A549 (cell line): ENCODE measurements at places on chromosomes 3 and 15. TPM values are rescaled to one million over a fixed set of nuclear protein-coding genes. Genes with fewer than 3 reads are reported as not detected.
A peak's percentile ranks its signal among the peaks of the same experiment; 100 is the strongest.

EFHB gene
- polyA plus RNA-seq: 2.1 to 2.8 TPM (median 2.7 TPM) in 3 replicates

DNA sequence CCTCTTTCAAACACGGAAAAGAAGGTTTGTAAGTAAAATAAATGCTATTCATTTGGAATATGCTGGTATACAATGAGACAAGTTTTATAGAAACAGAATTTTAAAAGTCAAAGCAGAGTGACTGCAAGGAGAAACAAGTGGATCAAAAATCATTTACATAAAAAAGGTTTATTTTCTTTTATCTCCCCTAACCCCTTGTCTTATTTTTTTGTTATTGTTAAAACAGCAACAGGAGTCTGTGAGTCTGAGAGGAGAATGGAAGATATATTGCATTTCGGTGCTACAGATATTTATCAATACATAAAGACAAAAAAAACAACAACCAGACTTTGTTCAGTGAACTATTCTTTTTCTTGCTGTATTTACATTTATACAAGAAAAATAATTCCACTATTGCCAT is 1116.4 kb downstream of the OTOL1 start:
- DNase-seq: no peak

GRCh38 chr3:129888771-129889170 is 4.7 kb downstream of the TMCC1 start:
- DNase-seq: no peak

- DNase-seq: peak; percentile 25
Measured at GRCh38 chr3:88149101-88149508, 654 bp upstream of the C3orf38 start.

GRCh38 chr3:196684548-196685407 is 27.3 kb downstream of the CEP19 start:
- DNase-seq: peak; percentile 39

DNA sequence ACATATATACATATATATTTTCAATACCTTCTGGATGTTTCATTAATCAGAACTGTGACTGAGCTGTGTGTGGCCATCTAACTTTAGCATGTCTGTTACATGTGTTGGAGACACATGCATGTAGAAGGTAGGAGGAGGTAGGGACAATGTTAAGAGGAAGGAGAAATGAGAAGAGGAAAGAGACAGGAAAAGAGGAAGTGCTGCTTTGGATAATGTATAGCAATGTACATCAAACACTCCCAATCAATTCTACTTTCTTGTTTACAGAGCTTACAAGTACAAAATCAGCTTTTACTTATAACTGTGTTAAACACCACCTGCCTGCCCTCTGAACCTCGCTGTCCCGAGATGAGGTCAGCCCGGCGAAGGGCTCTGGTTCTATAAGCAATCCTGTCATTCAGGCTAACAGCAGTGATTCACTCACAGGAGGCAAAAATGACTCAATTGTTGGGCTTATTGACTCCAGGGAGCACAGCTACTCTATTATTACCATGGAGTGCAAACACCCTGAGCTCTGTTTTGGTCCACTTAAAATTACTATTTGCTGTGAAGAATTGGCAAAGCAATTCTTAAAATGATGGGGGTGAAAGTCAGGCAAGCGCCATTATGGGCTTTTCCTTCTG is 188.9 kb downstream of the MEIS2 start:
- DNase-seq: no peak

GRCh38 chr15:30919877-30920550 is 16.3 kb downstream of the FAN1 start:
- no peak for DNase-seq
